ENCODE measurements at places on chromosomes 3 and 15.

DNA sequence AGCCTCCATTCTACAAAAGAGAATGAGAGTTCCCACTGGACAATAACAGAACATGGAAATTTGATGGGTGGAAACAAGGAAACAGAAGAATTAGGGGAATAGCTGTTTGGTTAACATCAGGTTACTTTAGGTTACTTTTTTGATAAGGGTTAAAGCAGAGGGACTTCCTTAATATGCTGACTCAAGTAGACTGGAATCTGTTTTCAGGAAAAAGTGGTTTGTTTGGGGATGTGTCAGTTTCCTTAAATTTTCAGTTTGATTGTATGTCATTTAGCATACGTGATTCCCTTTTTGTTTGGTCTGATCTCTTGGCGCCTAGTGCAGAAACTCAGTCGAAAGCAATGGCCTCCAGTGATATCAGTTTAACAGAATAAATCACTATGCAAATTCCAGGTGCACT, 411.8 kb upstream of the GRM7 start:
- DNase-seq: no peak

- no peak for DNase-seq
These were observed 90.5 kb downstream of the IGF1R start for GRCh38 chr15:98738689-98739401.

DNA sequence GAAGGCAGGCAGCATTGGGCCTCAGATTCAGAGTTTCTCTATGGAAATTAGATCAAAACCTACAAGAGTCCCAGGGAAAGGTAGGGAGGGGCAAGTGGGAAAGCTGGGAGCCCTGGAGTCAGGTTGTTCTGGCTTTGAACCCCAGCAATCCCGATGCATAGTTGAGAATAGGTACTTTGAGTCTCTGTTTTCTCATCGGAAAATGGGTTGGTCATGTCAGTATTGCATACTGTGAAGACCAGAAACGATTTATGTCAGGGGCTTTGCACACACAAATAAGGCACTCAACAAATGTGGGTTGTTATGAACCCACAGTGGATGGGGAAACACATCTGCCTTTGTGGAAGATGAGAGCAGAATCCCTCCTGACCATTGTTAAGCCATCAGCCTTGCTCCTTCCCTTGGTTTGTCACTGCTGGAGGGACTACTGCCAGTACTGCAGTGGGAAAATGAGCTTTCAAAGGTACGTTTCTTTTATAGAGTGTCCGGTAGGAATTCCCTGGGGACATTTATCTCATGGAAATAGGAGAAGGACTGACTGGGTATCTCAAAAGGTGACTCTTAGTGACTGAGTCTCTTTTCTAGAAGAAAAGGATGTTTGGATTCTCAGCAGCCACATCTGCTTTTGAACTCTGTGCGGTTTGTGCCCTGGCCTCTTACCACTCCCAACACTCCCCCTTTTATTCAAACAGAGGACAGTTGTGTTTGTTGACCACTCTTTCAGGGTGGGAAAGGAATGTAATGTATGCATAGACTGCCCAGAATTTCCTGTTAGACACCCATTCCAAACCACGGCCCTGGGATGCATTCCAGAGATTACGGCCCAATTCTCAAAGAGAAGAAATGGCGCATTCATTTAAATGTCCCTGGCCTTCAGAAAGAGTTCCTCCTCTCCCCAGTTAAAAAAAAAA, 54.6 kb upstream of the VILL start:
- DNase-seq: no peak

- no peak for DNase-seq
These were observed 25.6 kb upstream of the TEX9 start for GRCh38 chr15:56339594-56339993.

DNA sequence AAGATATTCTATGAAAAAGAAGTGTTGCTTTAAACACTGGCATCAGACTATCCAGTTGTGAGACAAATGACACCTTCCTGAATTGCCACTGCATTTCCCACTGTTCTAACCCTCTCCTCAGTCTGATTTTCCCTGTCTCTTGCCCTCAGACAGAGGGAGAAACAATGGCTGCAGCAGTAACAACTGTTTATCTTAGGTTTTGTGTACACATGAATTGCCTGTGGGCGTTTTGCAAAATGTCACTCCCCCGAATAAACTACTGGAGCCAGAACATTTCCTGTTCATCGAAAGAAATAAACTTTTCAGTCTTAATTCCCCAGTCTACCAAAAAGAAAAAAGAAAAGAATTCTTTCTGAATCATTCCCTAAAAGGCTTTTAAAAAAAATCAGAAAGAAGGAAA, 155.1 kb downstream of the MAGI1 start:
- no peak for DNase-seq

GRCh38 chr3:176058856-176059255, 1138.4 kb downstream of the TBL1XR1 start:
- DNase-seq: no peak

DNA sequence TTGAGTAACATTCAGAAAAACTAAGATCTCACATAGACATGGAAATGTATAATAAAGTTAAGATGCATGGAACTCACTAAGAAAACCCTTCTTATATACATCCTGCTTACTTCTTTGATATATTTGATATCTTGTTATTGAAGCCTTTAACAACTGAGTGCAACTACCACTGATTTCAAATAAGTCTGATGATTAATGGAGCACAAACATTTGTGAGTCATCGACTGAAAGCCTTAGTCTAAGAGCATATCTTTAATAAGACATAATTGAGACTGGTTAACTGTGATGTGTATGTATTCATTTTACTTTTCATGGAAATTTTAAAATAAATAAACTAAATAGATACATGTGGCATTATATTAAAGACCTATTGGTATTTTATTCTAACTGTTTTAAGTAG, 740.5 kb downstream of the EPHA3 start:
- no peak for DNase-seq

GRCh38 chr3:81452418-81452817, 309.0 kb downstream of the GBE1 start:
- no peak for DNase-seq

DNA sequence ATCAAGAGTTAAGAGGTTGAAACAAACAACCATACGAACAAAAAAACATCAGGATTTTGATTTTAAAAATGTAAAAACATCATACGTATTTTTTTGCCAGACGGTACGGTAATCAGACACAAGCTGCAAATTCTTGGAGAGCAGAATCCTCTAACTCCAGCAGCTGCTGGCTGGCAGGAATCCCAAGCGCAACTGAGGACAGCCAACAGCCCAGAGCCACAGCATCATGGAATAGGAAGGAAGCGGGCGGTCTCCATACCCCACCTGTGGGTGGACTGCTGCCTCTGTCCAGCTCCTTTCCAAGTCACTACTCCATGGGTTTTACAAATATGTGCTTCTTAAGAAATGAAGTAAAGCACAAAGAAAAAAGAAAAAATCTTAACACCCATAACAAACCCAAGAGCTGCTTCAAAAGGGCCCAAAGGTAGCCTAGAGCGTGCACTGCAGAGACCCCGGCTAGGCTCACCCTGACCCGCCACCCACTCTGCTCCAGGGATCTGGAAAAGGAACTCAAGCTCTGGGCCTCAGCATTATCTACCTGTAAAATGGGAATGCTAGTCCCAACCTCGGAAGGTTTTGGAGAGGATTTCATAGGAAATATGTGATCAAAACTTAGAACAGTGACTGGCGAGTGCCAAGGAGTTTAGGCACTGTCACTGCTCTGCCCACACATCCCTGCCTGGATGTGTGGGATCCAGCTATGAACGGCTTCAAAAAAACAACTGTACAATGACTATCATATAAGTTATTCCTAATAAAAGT, 33.4 kb downstream of the ZXDC start:
- no peak for DNase-seq

DNA sequence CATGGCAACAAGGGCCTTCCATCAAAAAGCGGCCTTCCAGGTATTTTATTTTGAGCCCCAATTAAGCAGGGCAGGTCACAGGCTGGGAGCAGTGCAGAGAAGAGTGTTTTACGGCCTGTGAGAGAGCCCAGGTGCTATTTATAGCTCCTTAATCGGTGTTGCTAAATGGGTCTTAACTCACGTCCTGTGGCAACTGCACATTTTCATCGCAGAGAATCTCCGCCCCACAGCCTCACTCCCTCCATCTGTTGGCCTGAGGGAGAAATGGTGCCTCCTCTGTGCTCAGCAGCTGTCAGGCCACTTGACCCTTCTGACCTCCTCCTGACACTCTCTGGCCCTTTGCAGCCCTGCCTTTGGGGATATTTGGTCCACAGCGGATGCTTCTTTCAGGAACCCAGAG, 58.6 kb downstream of the SPSB4 start:
- no peak for DNase-seq

DNA sequence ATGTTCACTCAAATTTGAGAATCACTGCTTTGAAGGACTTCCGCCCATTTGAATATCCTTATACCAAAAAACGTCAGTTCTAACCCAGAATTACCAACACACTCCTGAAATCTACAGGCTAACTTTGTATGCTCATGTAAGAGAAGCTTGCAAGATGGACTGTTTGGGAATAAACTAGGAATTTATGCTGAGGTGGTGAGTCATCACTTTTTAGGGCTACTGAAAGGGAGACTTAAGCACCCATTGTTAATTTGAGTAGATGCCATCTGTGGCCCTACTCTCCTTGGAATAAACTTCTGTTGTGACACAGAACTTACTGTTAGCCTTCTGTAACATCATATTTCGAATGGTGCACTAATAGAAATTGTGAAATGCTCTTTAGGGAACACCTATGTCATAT, 74.6 kb downstream of the FGF12 start:
- DNase-seq: no peak

DNA sequence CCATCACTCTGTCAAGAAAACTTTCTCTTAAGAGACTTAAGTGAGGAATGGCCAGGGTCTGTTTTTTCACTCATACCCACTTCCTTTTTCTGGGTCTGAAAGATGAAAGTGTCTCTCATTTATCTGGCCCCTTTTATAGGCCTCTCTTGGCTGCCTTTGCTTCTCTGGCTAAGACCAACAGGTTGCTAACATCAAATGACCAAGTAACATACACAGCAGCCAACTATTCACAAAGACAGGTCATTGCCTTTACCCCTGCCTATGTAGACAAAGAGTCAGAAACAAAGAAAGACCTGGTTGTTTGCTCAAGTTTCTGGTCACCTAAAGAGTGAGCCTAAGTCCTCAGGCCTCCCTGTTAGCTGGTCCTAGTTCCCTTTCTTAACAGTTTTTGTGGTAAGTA, 24.0 kb upstream of the CSTA start:
- no peak for DNase-seq

- DNase-seq: no peak
These were observed 63.7 kb downstream of the PRICKLE2 start for GRCh38 chr3:64161481-64161952.

GRCh38 chr3:25266677-25267076, 161.4 kb upstream of the RARB start:
- DNase-seq: no peak

GRCh38 chr3:2623436-2623835, 486.7 kb downstream of the IL5RA start:
- DNase-seq: no peak

GRCh38 chr3:179149951-179150350, 1.8 kb downstream of the PIK3CA start:
- DNase-seq: no peak

GRCh38 chr3:78204977-78205376, 1165.1 kb downstream of the ROBO2 start:
- DNase-seq: no peak

DNA sequence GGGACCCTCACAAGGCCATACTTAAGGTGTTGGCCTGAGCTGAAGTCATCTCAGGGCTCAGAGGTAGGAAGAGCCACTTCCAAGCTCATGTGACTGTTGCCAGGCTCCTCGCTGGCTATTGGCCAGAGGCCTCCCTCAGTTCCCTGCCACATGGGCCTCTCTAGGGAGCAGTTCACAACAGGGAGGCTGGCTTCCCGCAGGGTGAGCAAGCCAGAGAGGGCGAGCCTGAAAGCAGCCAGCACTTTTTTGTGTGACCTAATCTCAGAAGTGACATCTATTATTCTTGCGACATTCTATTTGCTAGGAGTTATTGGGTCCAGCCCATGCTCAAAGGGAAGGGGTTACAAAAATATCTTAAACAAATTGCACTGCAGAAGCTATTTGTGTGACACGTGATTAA, 201.4 kb downstream of the SSR3 start:
- DNase-seq: no peak

GRCh38 chr3:100719136-100719535, 9.8 kb downstream of the TFG start:
- DNase-seq: no peak

DNA sequence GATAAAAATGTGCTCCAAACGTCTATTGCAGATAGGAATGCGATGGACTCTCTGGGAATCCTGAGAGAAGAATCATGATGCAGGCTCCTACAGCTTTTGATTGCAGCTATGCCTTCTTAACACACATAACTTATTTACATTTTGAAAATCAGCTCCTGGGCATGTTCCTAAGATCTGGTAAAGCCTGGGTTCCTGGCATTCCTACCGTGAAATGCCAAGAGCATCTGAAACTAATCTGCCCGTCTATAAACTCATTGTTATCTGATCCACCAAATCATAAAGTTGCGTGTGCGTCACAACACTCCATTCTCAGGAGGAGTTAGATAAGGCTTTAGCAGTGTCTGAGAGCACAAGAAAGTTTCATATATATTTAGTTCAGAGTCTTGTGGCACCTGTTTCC, 79.0 kb upstream of the VGLL3 start:
- DNase-seq: no peak

DNA sequence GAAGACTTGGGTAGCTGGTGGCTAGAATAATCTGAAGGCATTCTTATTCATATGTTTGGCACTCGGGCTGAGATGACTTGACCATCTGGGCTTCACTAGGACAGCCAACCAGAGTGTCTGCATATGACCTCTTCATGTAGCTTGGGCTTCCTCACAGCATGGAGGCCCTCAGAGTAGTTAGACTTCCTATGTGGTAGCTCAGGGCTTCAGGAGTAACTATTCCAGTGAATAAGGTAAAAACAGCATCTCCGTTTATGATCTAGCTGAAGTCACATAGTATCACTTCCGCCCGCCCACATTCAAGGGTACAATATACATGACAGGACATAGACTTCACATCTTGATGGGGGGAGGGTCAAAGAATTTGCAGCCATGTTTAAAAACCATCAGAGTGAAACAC, 18.9 kb upstream of the CMTM8 start:
- no peak for DNase-seq

- DNase-seq: no peak
These were observed 2.5 kb downstream of the CLDN11 start for GRCh38 chr3:170421111-170421641.

GRCh38 chr3:39025222-39025970, 26.3 kb downstream of the SCN11A start:
- no peak for DNase-seq
